ENCODE measurements at places on chromosomes 2 and 18. TPM values are rescaled to one million over a fixed set of nuclear protein-coding genes. Genes with fewer than 3 reads are reported as not detected.

DNA sequence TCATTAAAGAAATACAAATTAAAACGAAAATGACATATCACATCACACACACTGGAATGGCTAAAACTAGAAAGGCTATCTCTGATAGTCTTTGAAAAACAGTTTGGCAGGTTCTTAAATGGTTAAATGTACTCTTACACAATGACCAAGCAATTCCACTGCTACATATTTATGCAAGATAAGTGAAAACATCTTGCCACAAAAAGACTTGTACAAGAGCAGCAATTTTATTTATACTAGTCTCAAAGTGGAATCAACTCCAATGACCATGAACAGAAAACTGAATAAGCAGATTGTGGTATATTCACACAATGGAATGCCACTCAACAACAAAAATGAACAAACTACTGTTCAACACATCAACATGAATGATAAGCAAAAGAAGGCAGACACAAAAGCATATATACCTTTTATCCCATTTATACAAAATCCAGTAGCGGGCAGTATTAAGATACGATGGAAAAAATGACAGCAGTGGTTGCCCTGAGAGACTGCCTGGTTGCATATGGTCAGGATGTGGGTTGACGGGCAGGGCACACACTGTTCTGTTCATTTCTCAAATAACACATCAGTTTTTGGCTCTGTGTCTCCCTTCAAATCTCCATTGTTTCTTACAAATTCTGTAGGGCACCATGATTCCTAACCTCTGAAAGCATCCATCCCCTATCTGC is 25.4 kb downstream of the SP100 start:
- no peak for DNase-seq

- no peak for DNase-seq
These were observed 2012.3 kb upstream of the PIK3C3 start for GRCh38 chr18:39942702-39943101.

CFC1B gene
- not detected for total RNA-seq

PAX3 gene
- 4.2 TPM for total RNA-seq

- no peak for DNase-seq
These were observed 3.4 kb downstream of the GAREM2 start for GRCh38 chr2:26176279-26176615.

NYAP2 gene
- total RNA-seq = not detected

Data from NCI-H460 (cell line).